ENCODE measurements at places on chromosomes 11 and 22.

DNA sequence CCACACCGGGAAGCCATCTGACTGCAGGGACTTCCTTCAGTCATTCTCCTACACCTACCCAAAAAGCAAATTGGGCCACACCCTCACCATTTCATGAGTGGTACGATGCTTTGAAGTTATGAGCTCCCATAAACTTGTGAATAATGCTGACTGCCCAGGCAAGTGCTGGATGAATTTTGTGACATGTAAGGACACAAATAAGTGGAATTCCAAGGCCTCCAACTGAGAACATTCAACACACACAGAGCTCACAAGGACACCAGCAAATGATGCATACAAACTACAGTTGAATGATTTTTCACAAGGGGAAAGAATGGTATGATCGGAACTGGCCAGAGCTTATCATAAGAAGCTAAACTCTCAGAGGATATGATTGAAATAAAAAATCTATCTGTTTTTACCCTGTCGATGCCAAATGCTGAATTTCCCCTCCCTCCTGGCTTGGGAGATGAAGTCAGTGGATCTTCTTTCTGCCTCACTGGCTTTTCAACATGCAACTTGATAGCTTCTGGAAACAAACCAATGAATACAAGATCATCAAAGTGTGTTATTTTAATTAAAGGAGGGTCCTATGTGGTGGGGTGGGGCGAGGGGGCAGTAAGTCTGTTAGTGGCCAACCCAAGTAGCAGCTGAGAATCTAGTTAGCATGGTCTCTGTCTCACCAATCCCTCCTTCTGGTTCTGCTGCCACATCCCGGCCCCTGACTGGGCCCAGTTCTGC lies 123.8 kb downstream of the WT1 start:
- DNase-seq = no peak

DNA sequence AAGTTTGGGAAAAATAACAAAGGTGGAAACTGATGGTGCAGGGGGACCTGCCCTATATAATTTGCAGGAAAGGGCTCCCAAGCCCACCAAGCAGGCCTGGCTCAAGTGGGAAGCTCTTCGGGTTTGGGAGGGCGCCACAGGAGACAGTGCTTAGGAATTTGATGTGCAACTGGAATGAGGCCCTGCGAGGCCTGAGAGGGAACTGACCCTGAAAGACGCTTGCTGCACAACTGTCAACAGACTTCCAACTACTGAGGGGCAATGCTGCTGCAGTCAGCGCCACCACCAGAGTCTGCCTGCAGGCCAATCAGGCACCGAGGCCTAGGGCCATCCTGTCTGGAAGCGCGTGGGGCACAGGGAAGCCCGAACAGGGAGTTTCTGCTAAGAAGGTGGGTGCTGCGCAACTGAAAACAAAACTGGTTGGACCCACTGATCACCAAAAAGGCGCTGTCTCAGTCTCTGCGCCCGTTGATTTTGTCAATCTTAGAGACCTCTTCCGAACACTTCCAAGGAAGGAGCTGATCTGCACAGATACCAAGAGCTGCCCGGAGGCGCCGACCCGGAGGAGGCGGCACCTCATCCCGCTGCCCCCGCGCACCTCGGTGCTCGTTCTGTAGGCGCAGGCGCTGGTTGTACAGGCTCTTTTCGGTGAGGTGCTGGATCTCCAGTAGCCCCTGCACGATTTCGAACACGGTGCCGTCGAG lies 667 bp downstream of the DGCR6L start:
- peak; percentile 3 for DNase-seq

- DNase-seq = no peak
These were observed 48.5 kb downstream of the SVIP start for GRCh38 chr11:22780952-22781593.

GRCh38 chr22:36334821-36335603 lies 52.8 kb downstream of the MYH9 start:
- no peak for DNase-seq

- DNase-seq = no peak
These were observed 11.3 kb downstream of the CECR2 start for GRCh38 chr22:17380359-17381087.

- no peak for DNase-seq
These were observed at the start of gene CD3D for GRCh38 chr11:118342503-118343161. Gene CD3D, minus strand, starts transcription at chr11:118342705. Its CDS starts 98 bp downstream, at chr11:118342607.

DNA sequence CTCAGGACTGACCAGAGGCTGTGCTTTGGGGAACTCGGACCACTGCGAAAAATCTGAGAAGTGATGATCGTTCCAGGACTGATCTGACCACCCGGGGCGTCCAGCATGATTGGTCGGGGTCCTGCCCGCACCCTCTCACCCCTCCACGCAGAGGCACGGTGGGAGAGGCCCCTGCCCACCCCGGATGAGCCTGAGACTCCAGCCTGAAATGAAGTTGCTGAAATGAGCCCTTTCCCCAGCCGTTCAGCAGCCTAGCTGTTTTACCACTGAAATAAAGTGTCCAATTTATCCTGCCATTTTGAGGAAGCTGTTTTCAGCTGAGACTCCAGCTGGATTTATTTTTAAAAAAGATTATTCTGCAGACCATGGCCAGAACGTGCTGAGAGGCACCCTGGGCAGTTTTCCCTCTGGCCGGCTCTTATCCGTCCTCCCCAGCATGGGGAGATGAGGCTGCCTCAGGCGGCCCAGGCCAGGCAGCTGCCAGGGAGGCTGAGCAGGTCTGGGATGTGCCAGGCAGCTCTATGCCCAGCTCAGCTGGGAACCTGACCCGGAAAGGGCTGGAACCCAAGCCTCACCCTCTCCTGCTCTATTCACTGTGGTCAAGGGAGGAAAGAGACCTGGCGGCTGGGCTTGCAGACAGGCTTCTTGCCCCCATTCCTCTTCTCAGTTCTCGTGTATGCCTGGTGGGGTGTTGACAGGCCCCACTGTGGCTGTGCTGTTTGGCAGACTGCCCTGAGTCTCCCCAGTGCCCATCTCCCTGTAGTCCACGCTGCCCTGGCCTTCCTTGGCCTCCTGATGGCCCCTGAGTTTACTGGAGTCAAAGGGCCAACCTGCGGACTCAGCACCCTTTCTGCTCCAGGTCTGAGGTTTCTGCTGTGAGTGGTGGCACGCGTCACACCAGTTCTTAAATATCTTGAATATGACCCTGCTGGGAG lies 161.0 kb upstream of the B3GAT1 start:
- DNase-seq = no peak

DNA sequence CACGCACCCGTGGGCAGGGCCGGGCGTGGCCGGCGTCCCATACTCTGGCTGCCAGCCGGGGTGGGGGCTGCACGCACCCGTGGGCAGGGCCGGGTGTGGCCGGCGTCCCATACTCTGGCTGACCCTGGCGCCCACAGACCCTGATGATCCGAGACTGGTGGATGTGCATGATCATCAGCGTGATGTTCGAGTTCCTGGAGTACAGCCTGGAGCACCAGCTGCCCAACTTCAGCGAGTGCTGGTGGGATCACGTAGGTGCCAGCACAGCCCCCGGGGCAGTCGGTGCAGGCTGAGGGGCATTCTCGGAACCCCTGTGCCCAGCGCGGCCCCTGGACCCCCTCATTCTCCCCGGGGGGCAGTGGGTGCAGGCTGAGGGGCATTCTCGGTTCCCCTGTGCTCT lies 19.0 kb downstream of the RNH1 start:
- DNase-seq = no peak

DNA sequence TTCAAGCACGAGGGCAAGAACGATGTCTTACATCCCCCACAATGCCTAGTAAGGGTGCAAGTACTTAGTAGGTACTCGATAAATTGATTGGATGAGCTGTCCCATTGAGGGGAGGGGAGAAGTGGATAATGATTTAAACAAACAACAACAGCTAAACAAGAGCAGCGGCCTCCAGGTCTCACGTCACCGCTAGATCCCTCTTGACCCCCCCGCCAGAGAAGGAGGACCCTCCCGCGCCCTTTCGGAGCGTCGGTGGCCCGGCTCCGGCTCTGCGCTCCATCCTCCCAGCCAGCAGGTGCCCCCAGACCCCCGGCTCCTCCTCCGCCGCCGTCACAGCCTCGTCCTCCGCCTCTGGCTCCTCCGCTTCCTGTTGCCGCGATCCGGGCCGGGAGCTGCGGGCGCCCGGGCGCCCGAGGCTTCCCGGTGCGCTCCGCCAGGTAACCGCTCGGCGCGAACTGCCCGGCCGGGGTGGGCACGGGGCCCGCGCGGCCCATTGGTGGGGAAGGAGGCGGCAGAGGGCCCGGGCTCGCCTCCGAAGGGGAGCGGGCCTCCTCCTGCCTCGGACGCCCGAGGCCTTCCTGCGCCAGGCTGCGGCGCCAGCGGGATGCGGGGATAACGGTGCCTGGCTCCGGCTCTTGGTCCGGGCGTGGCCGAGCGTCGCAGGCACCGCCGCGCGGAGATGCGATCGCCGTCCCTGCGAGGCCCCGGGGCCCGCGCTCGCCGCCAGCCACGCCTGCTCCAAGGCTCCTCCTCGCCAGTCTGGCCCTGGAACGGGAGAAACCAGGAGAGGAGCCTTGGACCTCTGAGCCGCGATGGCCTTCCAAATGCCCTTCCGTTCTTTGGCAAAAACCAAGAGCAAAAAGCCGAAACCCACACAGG lies at the start of gene TLCD5:
TSS of gene TLCD5 (plus strand) at position 368 of the 879 bp plus-strand sequence. CDS start 2,143 bp downstream, outside the sequence.
- peak; percentile 59 for DNase-seq

DNA sequence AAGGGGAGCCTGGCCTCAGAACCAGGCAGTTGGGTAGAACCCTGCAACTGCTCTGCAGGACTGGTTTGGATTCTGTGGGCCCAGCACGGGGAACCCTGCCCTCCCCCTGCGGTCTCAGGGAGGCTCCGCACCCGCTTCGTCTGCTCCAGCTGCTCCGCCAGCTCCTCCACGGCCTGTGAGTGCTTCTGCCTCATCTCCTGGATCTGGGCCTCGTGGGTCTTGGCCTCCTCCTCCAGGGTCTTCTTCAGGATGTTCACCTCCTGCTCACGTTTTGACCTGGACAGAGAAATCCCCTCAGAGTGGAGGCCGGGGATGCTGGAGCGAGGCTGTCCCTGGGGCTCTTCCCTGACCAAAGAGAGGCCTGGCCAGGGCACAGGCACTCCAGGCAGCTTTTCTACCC lies 41.9 kb downstream of the APOL1 start:
- DNase-seq = no peak

- no peak for DNase-seq
These were observed 987 bp upstream of the GRIK4 start for GRCh38 chr11:120510406-120511115.

DNA sequence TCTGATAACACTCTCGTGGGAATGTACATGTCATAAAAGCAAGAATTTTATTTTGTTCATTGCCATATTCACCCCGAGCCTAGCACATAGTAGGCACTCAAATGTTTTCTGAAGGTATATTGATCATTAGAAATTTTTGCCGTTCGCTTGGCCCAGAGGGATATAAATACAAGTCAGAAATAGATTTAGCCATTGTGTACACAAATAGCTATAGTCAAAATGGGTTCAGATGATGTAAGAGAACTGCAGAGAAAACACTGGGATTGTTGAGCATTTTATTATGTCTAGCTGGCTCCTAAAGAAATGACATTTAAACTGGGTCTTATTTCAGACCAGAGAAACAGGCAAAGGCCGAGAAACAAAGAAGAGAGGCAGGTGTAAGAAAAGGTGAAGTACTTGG lies 49.3 kb downstream of the MCAM start:
- no peak for DNase-seq

DNA sequence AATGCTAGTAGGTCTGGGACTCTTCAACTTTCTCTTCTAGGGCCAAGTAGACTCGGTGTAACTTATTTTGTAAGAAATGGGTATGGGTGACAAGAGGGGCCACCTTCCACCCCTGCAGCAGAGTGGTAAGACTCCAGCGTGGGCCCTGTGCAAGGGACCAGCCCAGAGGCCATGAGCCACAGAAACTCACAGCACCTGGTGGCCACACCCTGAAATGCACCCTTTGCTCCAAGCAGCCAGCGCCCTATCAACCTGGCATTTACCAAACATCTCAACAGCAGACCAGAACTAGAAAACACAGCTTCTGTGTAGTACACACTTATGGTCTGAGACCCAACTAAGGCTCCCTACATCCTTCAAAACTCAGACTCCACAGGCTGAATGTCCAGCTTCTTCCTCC lies 5.7 kb downstream of the CDCA5 start:
- peak; percentile 43 for DNase-seq

GRCh38 chr22:37454857-37455686 lies 27.8 kb upstream of the ELFN2 start:
- DNase-seq = peak; percentile 34

- DNase-seq = peak; percentile 92
These were observed 1.4 kb downstream of the PLXNB2 start for GRCh38 chr22:50305923-50306566.

- DNase-seq = no peak
These were observed 5.5 kb downstream of the KRTAP5-6 start for GRCh38 chr11:1702506-1702905.

GRCh38 chr11:12413141-12414052 lies 36.0 kb downstream of the PARVA start:
- no peak for DNase-seq

DNA sequence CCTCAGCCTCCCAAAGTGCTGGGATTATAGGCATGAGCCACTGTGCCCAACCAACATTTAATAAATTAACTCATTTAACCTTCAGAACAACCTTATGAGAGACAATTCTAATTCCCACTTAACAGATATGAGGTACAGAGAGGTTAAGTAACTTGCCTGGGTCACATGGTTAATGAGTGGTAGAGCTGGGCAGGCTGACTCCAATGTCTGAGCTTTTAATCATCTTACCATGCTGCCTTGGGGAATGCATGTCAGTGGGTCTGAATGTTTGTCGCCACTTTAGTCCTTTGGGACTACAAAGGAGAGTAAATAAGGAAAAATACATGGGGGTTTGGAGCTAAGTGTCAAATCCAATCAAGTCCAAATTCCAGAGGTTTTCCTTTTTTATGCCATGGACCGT lies 11.2 kb upstream of the PIK3C2A start:
- DNase-seq = no peak

DNA sequence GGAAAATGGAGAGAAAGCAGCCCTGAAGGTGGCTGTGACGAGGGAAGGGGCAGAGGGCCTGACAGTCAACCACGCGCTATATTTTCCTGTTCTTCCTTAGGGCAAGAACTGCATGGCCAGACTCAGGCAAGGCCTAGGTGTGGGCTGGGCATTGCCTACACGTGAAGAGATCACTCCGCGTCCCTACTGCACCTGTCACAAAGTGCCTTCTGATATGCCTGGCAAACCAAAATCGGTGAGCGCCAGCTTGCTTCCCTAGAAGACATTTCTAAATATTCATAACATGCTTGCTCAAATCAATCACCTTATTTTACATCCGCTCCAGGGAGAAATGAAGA lies 6.3 kb downstream of the TMEM121B start:
- no peak for DNase-seq

DNA sequence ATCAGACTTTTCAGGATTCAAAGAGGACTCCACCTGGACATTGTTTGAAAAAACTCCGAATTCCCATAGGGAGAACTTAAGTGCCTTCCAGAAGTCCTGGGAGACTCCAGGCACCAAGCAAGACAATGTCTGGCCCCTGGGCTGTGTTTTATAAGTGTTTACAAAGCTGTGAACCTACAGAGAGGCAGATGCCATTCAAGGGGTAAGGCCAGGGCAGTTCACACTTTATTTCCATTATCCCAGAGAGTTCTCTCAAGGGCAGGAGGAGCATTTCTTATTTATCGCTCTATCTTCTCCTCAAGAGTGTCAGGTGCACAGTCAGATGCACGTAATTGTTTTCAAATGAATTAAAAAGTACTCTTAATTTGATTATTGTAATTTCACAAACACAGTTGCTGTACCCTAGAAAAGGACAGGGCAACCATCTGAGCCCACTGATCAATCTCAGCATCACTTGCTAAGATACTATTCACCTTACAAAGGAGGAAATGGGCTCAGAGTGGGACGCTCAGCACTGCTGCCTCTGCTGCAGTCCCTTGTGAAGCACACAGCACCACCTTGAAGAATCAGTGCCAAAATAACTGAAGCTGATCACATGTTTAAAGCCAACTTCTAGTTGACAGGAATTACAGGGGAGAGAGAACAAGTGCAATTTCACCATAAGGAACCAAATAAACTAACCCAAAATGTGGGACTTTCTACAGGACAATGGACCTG lies 35.0 kb downstream of the RASSF10 start:
- DNase-seq = no peak
